ENCODE measurements at places on chromosomes 6 and 20.

DNA sequence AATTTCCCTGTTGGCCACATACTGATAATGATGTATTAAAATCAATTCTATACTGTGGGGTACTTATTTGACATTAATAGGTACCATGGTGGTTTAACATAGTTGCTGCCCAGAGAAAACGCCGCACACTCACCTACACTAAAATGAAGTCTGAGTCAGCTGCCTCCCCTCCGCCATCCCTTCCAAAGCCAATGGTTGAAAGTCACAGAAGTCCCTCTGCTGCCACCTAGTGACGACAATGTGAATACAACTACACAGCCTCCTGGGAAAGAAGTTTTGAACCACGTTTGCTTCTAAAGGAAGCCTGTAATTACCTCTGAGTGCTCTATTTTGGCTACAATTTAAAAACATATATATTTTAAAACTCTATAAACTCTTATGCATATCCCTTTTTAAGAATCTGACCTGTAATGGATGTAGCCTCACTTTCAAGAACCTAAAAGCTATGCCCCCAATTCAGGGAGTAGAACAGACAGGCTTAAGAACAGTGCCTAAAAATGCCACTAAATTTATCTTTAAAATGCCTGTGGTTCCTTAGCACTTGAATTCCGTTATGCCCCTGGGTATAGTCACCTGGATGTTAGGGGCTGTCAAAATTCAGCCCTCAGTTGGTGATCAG lies 20.6 kb upstream of the ECI2 start:
- DNase-seq, result peak; percentile 60

DNA sequence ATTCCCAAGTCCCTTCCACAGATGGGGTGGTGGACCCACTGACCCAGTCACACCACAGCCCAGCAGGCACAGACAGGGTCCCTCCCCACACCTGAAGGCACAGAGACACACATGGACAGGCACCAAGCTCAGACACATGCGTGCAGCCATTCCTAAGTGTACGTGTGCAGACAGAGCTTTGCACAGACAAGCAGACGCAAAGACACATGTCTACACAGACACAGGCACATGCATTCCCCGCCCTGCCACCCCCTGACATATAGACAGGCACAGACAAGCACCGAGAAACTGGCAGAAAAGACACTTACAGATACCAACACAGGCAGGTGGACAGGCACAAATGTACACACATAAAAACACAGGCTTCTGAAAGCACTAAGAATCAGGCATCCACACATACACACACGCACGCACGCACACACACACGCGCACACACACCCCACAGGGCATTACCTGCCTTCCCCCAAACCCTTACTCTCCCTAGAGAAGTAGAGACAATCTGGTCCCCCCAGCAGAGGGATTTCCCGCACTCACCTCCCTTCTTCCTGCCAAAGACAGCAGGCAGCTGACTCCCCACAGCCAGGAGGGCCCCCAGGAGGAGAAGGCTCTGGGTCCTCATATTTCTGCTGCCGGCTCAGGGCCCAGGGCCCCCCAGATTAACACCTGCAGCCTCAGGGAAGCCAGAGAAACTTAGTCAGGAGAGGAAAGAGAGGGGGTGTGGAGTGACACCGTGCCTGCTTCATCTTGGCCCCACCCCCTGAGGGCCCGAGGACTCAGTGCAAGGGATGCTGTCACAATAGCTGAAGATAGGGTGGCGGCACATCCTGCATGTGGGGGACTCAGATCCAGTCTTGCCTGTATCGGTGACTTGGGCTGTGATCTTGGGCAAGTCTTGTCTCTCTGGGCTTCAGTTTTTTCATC lies at the start of gene WFDC5:
TSS of gene WFDC5 (minus strand) at position 710 of the 921 bp plus-strand sequence. CDS start at position 619, 91 bp downstream.
- DNase-seq, result no peak

GRCh38 chr6:90131614-90132423 lies 164.8 kb downstream of the BACH2 start:
- no peak for DNase-seq

DNA sequence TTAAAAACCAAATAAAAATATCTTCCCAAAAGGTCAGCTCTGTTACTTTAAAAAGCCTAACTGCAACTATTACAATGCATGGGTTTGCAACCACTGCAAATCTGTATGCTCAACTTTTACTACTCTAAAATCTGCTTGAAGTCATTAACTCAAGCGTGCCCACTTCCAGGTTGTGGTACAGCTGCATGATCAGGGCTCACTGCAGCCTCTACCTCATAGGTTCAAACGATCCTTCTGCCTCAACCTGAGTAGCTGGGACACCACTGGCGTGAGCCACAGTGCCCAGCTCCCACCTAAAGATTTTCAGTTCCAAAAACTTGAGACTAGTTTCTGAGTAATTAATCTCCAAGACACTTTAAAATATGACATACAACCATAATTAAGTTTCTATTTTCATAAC lies 8.2 kb downstream of the DIDO1 start:
- no peak for DNase-seq

DNA sequence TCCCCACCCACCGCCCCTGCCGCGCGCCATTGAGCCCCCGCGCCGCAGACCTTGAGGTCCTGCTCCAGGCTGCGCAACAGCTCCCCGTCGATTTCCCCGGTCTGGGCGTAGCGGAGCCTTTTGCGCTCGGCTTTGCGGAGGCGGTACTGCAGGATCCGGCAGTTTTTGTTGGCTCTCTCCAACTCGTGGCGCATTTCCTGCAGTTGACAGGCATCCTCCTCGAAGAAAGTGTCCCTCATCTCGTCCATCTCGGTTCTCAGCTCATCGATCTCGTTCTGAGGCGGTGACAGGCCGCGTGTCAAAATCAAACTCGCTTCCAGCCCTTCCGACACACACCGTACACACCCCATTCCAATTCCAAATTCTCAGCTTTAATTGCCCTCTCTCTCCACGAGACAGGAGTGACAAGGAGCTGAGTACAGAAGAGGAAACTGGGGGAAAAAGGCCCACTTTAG lies 4.3 kb downstream of the MTCL3 start:
- DNase-seq, result peak; percentile 32

DNA sequence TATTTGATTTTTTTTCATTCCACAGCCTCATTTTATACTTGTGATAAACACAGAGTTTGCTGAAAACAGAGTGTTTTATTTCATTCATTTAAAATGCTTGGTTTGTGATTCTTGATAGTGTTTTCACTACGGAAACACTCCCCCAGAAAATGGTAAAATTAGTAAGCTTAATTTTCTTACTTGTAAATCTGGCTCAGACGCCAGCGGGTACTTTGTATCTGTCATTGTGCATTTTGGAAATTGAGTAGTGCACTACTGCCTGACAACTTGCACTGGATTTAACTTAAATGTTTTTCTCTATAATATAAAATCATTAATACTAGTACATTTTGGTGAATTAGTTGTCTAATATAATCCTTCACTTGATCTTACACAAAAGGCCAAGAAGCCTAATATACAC lies 37.0 kb upstream of the HINT3 start:
- no peak for DNase-seq

- DNase-seq, result no peak
Observed at GRCh38 chr6:2961506-2961905, 9.9 kb downstream of the SERPINB6 start.

- no peak for DNase-seq
Observed at GRCh38 chr6:34585512-34586061, 29.5 kb upstream of the SPDEF start.

- no peak for DNase-seq
Observed at GRCh38 chr6:22980446-22980845, 411.1 kb downstream of the HDGFL1 start.

GRCh38 chr6:41326092-41326491 lies 9.3 kb upstream of the NCR2 start:
- no peak for DNase-seq

DNA sequence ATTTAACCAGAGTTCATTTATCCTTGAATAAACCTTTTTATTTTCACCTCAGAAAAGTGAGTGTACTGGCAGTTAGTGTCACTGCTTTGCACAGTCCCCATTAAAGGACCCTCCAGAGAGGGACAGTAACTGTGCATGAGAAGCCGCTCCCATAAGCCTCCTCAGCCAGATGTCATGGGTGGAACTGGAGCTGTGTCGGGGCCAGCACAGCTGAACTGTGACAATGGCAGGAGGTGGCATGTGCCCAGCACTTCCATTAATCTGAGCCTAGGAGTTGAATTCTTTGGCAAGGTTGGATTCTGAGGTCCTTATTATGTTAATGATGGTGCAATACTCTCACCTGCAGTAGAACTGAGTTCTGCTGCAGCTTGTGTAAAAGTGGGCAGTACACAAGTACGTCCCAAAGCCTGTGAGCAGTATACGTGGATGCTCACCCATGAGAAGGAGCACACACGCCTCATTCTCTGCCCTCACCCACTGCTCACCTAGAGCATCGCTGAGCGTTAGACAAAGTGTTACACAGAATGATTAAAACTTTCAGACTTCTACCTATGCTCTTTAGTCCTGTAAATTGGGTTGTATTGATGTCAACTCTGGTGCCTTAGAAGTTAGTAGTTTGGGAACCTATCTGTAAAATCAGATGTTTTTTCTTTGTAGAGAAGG lies 11.9 kb upstream of the CSE1L start:
- no peak for DNase-seq

DNA sequence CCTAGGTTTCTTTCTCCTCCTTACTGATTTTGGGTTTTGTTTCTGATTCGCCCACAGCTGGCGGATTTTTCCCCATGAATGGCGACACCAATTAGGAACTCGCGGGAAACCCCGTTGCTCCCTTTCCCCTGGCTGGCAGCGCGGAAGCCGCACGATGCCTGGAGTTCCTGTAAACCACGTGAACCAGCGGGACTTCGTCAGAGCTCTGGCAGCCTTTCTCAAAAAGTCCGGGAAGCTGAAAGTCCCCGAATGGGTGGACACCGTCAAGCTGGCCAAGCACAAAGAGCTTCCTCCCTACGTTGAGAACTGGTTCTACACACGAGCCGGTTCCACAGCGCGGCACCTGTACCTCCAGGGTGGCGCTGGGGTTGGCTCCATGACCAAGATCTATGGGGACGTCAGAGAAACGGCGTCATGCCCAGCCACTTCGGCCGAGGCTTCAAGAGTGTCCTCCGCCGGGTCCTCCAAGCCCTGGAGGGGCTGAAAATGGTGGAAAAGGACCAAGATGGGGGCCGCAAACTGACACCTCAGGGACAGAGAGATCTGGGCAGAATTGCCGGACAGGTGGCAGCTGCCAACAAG lies 3.2 kb upstream of the SEC23B start:
- DNase-seq, result no peak

- DNase-seq, result no peak
Observed at GRCh38 chr6:73108949-73109348, 116.3 kb downstream of the KHDC1L start.

- no peak for DNase-seq
Observed at GRCh38 chr20:34753706-34754461, 49.7 kb downstream of the TP53INP2 start.

Data from stimulated activated CD4-positive, alpha-beta T cell treated with anti-CD3 and anti-CD28 coated beads, Interleukin-12 subunit alpha, Interleukin-12 subunit beta, amount 100 ng/mL, for 48 hours (primary cell).